ENCODE measurements at places on chromosomes 2 and 18.
A peak's percentile ranks its signal among the peaks of the same experiment; 100 is the strongest.

DNA sequence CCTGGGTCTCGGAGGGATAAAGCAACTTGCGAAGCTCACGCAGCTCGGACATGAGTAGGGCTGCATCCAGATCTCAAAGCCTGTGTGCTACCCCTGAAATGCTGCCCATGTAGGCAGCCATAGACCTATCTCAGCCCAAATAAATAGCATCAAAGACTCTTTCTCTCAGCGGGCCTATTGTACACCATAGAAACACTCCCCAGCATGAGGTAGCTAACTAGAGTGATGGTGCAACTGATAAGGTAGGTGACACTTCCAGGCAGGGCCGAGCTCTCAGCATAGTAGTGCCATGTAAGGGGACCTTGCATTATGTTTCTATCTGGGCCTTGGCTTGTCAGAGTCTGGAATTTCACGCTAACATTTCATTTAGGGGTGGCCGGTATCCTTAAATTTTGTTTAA, 52.4 kb downstream of the RABL2A start:
- DNase-seq = no peak

GRCh38 chr2:53436882-53437281, 330.7 kb upstream of the CHAC2 start:
- no peak for DNase-seq

DNA sequence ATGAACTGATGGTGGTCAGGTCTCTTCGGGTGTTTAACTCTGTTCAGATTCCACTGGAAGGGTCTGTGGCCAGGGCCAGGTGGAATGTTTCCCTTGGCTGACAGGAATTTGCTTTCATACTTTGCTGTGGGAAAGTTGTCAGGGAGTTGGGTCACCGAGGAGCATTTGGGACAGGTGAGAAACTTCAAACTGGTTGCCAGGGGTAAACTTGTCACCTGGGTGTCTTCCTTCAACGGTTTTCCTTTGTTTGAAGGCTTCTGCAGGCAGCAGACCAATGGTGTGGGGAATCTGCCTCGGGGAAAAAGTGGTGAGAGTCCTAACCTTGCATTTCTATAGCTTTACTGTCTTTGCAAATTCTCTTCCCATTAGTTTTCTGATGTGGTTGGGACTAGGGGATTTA, 92.2 kb downstream of the TGFA start:
- no peak for DNase-seq

DNA sequence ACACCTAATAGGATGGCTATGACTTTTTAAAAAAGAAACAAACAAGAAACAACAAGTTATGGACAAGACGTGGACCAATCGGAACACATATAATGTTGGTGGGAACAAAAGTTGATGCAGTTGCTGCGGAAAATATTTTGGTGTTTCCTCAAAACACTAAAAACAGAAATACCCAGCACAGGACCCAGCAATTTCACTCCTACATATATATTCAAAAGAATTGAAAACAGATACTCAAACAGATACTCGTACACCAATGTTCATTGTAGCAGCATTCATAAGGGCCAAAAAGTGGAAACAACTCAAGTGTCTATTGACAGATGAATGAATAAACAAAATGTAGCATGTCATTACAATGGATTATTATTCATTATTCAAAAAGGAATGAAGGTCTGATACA, 12.1 kb downstream of the CCDC141 start:
- no peak for DNase-seq

DNA sequence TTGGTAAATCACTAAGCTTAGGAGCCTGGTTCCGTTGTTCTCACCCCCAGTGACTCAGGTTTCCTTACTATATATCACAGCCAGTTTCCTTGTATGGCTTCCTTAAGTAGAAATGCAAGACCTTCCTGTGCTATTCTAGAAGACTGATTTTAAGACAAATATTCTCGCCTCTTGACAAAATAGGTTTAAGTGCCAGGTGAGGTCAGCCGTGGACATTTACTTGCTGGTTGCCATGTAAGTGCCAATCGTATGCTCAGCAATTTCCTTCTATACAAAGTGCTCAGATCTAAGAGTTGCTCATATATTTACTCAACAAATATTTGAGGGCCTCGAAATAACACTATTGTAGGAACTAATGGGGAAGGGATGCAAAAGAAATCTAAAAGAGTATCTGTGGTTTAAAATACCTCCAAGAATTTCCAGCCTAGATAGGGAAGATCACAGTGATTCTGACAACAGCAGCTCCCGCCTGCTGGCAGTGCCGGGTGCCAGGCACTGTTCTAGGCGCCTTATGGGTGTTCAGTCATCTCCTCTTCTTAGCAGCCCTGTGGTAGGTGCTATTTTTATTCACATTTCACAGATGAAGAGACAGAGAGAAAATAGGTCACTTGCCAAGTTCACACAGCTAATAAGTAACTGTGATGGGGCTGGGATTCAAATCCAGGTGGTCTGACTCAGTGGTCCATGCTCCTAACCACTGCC, 95.3 kb upstream of the B3GNT7 start:
- DNase-seq = no peak

DNA sequence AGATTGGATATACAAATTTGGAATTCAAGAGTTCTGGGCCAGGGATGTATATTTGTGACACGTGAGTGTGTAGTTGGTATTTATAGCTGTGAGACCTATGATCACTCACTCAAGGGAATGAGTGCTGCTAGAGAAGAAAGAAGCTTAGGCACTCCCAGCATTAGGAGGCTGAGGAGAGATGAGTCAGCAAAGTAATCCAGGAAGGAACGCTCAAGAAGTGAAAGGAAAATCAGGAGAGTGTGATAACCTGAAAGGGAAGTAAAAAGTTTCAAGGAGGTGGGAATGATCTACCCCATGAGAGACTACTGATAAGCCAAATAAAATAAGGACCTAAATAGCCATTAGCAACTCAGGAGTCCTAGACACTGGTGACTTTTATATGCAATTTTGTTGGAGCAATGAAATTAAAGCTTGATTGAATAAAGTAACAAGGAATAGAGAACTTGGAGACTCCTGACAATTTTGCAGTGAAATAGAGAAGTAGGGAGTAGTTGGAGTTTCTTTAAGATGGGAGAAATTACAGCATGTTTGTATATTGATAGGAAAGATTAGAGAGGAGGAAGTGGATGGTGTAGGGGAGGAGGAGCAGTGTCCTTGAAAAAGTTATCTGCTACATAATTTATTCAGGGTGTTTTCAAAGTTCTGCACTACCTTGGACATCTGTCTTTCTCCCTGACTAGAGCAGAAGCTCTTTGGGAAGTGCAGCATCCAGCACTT, 89.9 kb downstream of the UBE2E3 start:
- DNase-seq = peak; percentile 66

- DNase-seq = peak; percentile 81
These were observed 30.8 kb upstream of the GLS start for GRCh38 chr2:190849774-190850173.

DNA sequence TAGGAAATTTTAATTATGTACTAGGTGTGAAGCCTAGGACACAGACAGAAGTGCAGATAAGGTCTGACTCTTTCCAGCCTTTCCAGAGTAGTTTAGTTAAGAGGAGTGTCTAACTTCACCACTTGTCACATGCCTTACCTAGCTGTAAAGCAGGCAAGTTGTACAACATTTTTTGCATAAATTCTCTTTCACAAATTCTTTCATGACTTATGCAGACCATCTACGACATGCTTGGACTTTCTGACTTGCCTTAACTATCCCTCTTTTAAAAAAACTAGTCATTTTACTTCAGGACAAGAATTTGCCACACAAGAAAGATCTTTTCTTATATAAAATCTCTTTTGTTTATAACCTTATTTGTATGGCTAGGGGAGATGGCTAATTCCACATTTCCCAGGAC, 1273.6 kb upstream of the SLC39A10 start:
- peak; percentile 9 for DNase-seq

- DNase-seq = peak; percentile 17
These were observed 42.5 kb upstream of the ATP8B1 start for GRCh38 chr18:57845605-57846074.

DNA sequence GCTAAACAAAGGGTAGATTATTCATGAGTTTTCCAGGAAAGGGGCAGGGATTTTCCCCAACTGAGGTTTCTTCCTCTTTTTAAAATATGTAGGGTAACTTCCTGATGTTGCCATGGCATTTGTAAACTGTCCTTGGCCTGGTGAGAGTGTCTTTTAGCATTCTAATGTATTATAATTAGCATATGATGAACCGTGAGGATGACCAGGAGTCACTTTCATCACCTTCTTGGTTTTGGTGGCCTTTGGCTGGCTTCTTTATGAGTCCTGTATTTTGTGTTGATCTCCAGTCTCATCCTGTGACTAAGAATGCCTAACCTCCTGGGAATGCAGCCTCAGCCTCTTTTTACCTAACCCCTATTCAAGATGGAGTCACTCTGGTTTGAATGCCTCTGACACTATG, 391.0 kb upstream of the LINC00305 start:
- peak; percentile 1 for DNase-seq

- no peak for DNase-seq
These were observed 89.9 kb downstream of the ERBB4 start for GRCh38 chr2:212448698-212449097.

DNA sequence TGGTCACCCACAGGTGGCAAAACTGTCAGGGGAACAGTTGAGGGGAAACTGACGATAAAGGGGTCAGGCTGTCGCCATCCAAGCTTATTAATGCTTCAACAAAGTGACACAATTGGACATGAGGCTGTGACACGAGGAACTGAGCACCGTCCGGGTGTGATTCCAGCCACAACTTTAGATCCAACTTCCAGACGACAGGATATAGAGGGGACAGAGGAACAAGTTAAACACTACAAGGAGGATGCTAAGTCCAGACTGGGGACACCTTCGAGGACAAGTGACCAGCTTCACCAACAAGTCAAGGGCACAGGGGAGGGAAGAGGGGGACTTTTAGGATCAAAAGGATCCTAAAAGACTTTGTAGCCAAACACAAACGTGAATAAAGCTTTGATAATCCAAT, 23.8 kb downstream of the BOK start:
- DNase-seq = no peak

DNA sequence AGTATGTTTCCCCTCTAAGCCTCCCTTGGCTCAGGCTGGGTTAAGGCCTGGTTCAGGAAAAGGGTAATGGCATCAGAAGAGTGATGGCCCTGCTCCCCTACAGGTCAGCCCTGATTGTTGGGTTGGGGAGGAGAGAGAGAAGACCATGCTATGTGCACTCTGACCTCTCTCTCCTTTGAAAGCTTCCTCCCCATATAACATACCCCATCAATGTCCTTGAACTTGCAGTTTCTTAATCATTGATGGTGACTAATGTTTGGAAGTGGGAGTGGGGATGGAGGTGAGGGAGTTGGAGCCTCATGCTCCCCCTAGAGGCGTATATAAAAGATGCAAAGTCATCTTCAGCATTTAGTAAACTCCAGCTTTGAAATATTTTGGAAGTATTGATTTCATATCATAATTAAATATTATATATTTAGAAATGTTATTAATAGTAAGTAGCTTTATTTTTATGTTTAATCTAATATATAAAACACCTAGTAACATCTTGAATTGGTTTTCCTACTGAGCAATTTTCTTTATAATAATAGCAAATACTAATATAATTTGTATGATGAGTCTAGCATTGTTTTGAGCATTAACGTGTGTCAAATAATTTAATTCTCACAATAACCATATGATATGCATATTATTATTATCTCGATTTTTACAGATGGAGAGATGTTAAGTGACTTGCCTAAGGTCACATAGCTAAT, 8.8 kb downstream of the PLCL1 start:
- peak; percentile 68 for DNase-seq

GRCh38 chr18:50465211-50466153, 90.6 kb downstream of the SKA1 start:
- no peak for DNase-seq

- peak; percentile 61 for DNase-seq
These were observed at the start of gene INPP4A for GRCh38 chr2:98444436-98445176. TSS of gene INPP4A (plus strand) at chr2:98444858. CDS start at chr2:98520049, 75,191 bp downstream.

- DNase-seq = no peak
These were observed 708 bp upstream of the RIF1 start for GRCh38 chr2:151408788-151409600.

DNA sequence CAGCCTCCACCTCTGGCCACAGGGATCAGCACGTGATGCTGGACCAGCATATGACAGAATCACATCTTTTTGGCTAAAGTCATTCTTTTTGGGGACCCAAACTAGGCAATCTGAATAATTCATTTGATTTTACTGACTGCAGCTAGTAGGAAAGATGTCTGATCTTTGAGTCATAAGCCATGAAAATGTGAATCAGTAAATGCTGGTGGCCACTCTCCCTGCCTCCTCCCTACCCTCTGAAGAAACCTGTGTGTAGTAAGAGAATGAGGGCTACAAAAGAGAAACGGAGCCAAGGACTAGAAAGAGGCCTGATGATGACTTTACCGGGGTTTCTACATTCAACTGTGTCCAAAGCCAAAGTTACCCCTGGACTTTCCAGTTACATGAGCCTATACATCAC, 10.1 kb upstream of the LRPPRC start:
- DNase-seq = peak; percentile 36

GRCh38 chr2:216650626-216651257, 17.5 kb downstream of the IGFBP2 start:
- DNase-seq = no peak

- DNase-seq = peak; percentile 75
These were observed 195.1 kb downstream of the C1D start for GRCh38 chr2:67867735-67868134.

GRCh38 chr18:35547008-35547605, 34.4 kb upstream of the GALNT1 start:
- no peak for DNase-seq

- no peak for DNase-seq
These were observed 18.6 kb downstream of the MBOAT2 start for GRCh38 chr2:8984855-8985254.

GRCh38 chr2:220764171-220764570, 807.9 kb downstream of the EPHA4 start:
- DNase-seq = no peak

GRCh38 chr18:24417480-24417879, 9.0 kb upstream of the IMPACT start:
- no peak for DNase-seq

- DNase-seq = no peak
These were observed 15.5 kb downstream of the ANO7 start for GRCh38 chr2:241204010-241204384.

DNA sequence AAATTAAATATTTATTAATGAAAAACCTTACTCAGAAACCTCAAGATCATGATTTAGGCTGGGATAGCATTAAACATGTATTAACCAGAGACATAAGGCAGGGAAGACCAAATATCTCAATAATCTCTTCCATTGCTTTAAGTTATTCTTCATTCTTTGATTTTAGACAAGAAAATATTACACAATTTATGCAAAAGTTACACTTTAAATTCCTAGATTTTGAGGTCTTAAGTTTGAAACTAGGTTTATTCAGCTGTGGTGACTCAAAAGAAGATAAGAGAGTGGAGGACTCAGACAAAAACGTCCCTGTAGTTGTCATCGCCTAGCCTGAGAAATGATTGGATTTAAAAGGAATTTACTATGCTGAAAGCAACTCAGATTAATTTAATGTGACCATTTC, 1110.3 kb downstream of the DPP10 start:
- DNase-seq = no peak

DNA sequence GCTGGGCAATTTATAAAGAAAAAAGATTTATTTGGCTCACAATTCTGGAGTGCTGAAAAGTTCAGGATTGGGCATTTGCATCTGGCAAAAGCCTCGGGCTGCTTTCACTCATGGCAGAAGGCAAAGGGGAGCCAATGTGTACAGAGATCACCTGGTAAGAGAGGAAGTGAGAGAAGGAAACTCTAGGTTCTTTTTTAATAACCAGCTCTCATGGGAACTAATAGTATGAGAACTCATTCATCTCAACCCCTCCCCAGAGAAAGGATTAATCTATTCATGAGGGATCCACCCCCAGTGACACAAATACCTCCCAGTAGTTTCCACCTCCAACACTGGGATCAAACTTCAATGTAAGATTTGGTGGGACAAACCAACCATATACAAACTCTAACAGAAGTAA, 129.0 kb downstream of the EVA1A start:
- no peak for DNase-seq

- DNase-seq = peak; percentile 81
These were observed 529 bp downstream of the SEMA4C start for GRCh38 chr2:96869281-96869821.
